HFFc6 (cell line): ENCODE measurements at places on chromosomes 1 and 21. TPM values are rescaled to one million over a fixed set of nuclear protein-coding genes. Genes with fewer than 3 reads are reported as not detected.

GRCh38 chr1:55235722-55236121 lies 20.6 kb upstream of the USP24 start:
- peaks cover 45% of the 10 kb centered on the region for H3K4me1 ChIP-seq
- DNase-seq = peak; percentile 72
- H3K36me3 ChIP-seq = no peaks in the 10 kb centered on the region
- peaks cover 9% of the 10 kb centered on the region for H3K27me3 ChIP-seq
- H3K4me3 ChIP-seq = peak overlapping the region; percentile 72

DNA sequence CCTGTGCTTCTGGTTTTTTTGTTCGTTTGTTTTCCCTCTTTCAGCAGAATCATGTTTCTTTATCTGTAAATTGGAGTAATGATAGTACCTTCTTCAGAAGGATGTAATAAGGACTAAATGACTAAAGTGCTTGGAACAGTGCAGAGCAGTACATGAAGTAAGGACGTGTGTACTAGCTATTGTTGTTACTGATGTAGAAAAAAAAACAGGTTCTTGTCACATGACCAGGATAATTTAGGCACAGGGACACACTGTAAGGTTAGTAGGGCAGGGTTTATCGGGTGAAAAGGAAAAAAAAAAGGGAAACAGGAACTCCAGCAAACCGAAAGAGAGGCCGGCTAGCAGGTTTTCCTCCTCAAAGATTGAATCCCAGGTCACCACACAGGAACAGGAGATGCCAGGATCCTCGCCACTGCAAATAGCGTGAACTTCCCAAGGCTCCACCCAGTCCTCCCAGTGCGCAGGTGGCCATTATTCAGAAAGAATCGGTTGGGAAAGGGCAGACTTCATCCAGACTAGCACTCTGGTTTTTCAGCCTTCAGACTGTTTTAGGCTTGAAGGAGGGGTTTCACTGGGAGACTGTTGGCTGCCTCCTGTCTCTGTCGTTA lies 63.8 kb upstream of the PRRC2C start:
- no peak overlapping the region for H3K4me3 ChIP-seq
- H3K36me3 ChIP-seq = no peaks in the 10 kb centered on the region
- H3K4me1 ChIP-seq = peaks cover 19% of the 10 kb centered on the region
- no peak for DNase-seq
- 0 out of 2 replicates have a peak overlapping the region, but pooled peaks have one; percentile 33 for H3K27ac ChIP-seq

DNA sequence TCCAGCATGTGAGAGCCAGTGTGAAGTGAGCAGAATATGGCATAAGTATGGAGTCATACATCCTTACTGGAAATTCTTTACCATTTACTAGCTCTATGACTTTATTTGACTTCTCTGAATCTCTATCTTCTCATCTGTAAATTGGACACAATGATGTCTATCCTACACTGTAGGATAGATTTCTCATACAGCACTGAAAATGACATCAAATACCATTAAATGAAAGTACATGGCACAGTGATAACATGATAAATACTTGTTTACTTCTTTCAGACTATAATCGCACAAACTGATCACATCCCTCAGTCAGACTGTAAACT lies 1.3 kb upstream of the CTTNBP2NL start:
- peak overlapping the region; percentile 81 for H3K4me3 ChIP-seq
- H3K27me3 ChIP-seq = peaks cover 3% of the 10 kb centered on the region
- H3K27ac ChIP-seq = peak overlapping the region; percentile 93
- H3K36me3 ChIP-seq = peaks cover 29% of the 10 kb centered on the region
- no peak for DNase-seq
- peaks cover 86% of the 10 kb centered on the region for H3K4me1 ChIP-seq

The IGSF21 gene
- total RNA-seq = not detected in 3 replicates

GRCh38 chr1:226100436-226101391 lies 38.2 kb downstream of the H3-3A start:
- no peak overlapping the region for H3K27ac ChIP-seq
- peaks cover 19% of the 10 kb centered on the region for H3K27me3 ChIP-seq
- H3K36me3 ChIP-seq = no peaks in the 10 kb centered on the region
- no peak for DNase-seq
